ENCODE measurements at places on chromosomes 5 and 9.

- DNase-seq = no peak
Observed at GRCh38 chr9:79685577-79685976, 113.8 kb downstream of the TLE4 start.

DNA sequence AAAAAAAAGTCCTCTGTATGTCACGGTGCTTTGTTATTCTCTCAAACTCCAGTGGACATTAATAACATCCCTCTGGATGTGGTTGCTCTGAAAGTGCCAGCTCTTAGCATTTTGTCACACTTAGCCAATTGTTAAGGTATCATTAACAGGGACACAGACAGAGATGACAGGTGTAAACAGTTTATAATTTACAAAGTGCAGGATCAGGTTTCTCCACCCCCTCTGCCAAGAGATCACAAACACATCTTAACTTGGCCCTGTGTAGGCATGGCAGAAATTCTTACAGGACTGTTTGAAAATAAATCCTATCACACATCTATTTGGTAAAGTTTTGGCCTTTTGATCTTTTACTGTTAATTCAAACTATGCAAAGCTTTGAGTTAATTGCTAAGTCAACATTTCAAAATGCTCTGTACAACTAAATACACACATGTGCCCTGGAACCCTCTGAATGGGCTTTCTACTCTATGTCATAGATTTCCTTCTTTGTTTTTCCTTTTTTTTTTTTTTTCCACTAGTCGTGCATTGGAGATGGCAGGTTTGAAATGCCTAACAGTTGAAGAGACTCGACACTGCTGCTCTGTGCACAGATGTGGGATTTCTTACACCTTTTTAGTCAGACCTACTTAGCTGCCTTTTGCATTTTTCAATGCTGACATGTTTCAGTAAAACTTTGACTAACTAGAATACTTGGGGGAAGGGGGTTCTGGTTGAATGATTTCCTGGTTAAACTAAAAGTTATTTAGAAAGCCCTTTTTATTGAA lies 41.7 kb downstream of the SEMA6A start:
- DNase-seq = no peak

- no peak for DNase-seq
Observed at GRCh38 chr9:115643948-115644727, 509.5 kb upstream of the PAPPA start.

GRCh38 chr9:129026442-129027223 lies 1.5 kb downstream of the SH3GLB2 start:
- peak; percentile 54 for DNase-seq

- no peak for DNase-seq
Observed at GRCh38 chr9:68974431-68974830, 39.5 kb downstream of the PRKACG start.

- no peak for DNase-seq
Observed at GRCh38 chr9:19552282-19553105, 143.7 kb downstream of the ACER2 start.

GRCh38 chr9:91328186-91328585 lies 33.5 kb downstream of the AUH start:
- no peak for DNase-seq

GRCh38 chr5:16901021-16901644 lies 35.0 kb downstream of the MYO10 start:
- no peak for DNase-seq

GRCh38 chr5:28012538-28012937 lies 974.2 kb upstream of the CDH9 start:
- DNase-seq = no peak

DNA sequence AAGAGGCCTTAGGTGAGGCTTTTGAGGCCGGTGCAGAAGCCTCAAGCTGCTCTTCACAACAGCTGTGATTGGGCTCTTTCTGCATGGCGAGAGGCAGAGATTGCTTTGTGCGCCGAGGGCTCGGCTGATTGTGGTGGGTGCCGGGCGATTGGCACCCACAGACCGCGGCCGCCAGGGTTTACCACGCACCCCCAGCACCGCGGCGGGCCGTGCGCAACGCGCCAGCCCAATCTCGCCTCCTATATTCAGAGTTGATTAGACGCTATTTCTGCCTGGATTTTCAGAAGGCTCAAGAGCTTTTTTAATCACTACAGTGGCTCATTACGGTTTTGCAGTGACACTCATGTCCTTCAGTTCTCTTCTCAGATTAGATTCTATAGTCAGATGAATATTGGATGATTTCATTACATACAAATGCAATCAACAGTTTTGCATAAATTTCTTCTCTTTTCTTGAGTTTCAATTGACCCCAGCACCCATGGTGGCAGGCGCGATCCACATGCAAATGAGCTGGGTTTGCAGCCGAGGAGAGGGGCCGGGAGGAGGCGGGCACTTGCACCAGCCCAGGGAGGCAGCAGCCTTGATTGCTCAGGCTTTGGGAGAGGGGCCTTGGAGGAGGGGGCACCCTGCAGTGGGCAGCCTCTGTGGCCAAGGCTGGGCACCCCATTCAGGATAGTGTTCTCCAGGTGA lies 33.8 kb upstream of the PTGS1 start:
- no peak for DNase-seq

- DNase-seq = no peak
Observed at GRCh38 chr9:121826711-121827110, 175.3 kb downstream of the DAB2IP start.

DNA sequence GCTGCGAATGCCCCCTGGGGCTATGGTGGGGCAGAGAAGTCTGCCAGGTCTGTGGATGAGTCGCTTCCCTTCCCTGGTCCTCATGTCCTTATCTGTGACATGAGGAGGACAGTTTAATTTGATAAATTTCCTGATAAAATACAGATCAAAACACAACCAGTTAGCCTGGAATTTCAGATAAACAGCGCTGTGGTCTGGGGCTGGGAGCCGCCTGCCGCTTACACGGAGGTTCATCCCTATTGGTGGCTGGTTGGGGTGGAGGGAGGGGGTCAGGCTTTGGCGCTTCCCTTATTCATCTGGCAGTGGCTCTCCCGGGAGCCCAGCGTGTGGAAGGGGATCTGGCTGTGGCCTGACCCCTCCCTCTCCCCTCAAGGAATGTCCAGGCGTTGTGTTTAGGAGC lies 17.9 kb downstream of the CRB2 start:
- no peak for DNase-seq

- no peak for DNase-seq
Observed at GRCh38 chr5:11027660-11028059, 266.6 kb upstream of the DAP start.

DNA sequence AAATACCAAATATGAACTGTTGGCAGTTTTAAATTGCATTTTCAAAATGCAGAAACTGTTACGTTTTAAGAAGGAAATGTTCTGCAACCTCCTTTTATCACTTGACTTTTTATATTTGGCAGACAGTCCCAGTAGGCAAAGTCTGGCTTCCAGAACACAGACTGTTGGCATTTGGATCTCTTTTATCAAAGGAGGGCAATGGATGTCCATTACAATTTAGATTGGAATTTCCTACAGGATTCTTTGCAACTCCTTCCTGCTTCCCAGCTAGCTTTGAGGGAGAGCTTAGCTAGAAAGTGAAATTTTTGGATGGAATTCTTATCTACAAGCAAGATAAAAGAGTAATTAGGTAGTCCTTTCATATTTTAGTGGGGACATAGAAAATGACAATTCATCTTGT lies 142.6 kb downstream of the SLF1 start:
- DNase-seq = no peak

GRCh38 chr5:154590093-154590724 lies 112.2 kb upstream of the HAND1 start:
- DNase-seq = no peak

DNA sequence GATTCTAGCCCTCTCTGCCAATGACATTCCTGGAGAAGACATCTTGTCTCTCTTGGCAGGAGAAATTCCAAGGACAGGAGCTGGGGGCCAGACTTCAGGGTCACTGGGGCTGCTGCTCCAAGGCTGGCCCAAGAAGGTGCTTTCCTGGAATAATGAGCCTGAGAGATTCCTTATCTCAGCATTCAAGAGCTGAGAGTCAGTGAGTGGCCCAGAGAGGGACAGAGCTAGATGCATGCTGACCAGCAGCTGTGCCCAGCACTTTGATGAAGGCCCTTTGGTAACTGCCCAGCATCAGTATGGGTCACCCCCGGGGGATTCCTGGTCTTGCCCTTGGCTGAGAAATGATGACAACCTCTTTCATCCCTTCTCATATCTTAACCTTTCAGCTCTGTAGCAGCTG lies 47.7 kb upstream of the CTNNA1 start:
- DNase-seq = no peak

- no peak for DNase-seq
Observed at GRCh38 chr9:13284011-13284410, 4.5 kb upstream of the MPDZ start.

DNA sequence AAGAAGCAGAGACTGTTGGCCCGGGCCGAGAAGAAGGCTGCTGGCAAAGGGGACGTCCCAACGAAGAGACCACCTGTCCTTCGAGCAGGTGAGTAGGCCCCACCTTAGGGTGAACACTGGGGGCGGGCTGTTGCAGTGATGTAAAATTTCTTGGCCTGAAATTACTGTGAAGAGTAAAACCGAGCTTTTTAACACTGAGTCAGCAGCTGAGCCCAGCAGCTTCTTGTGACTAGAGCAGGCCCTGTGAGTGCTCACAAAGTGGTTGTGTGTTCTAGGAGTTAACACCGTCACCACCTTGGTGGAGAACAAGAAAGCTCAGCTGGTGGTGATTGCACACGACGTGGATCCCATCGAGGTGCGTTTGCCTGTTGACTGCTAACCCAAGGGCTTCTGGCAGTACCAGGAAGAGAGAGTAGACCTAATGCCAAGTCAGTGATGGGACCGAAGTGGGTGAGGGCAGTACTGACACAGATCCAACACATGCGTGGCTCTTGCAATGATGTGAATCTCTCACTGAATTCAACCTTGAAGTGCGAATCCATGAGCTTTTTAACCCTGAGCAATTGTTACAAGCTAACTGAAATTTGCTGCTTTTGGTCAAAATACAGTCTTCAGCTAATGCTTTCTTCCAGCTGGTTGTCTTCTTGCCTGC lies 2.1 kb downstream of the RPL7A start:
- DNase-seq = no peak

DNA sequence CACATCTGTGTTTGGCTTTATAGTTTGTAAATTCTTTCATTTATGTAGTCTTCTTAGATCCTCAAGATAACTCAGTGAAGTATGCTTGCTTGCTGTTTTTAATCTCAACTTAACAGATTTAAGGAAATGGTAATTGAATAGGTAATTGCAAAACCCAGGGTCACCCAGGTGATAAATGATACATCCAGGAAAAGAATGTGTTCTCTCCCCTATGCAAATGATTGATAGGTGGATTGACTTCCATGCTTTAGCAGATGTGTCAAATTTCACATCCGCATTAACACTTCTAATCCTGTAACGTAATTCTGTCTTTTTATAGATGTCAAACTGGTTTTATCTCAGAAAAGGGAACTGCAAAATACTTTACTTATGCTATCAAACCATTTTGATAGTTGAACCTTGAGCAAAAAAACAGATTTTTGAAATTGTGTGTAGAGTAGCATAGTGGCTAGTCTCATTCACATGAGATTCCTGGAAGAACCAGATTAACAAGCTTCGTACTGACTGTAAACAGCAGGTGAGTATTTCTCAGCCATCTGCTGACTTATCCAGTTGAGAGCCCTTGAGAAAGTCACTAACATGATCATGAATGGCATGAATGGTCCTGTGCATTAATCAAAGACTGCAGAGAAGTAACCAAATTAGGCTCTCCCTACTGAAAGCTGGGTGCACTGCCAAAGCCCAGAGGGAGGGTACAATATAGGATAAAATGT lies 86.7 kb upstream of the PAM start:
- peak; percentile 71 for DNase-seq

GRCh38 chr5:121408778-121409177 lies 442.9 kb upstream of the FTMT start:
- DNase-seq = no peak

GRCh38 chr5:68253624-68254585 lies 38.3 kb downstream of the PIK3R1 start:
- DNase-seq = no peak

DNA sequence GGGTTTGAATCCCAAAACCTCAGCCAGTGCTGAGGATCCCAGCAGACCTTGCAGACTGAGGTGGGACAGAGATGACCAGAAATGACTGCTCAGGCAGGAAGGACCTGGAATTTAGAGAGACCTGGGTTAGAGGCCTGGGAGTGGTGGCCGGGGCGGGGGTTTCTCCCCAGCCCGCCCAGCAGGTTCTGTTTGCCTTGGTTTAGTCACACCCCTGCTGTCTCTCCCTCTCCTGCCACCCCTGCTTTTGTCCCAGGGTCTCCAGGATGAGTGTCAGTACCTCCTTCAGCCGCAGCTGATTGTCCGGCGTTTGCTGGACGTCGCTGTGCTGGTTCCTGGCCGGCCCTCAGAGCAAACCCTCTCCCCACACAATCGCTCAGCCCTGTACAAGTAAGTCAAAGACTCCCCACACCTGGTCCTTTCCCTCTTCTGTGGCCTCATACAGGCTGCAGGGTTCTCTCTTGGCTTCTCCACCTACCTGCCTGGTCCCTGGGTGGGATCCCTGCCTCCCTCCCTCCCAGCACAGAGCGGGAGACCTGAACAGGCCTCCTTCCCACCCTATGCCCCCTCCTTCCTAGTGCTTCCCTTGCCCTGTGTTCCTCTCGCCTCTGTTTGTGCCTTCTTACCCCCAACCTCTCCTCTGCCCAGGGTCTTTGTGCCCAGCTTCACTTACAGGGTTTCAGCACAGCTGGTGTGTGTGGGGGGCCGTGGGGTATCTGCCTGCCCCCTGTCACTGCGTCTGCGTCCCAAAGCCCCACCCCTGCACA lies 12.0 kb downstream of the TMEM8B start:
- no peak for DNase-seq

DNA sequence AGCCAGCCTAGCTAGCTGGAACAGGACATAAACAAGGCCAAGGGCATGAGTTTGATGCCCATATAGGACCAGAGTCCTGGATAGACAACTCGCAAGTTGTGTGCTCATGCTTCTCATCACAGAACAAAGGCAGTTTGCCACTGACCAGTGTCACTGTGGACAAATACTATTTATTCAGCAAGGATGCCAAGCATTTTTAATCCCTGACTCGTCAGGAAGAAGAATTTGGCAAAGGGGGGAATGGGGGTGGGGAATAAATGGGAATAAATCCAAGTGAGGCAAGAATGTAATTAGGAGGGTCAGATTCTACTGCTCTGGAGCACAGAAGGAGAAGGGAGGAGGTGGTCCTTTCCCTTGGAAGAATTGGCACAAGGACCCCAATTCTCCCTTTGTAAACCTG lies 46.8 kb upstream of the ANKRD55 start:
- DNase-seq = peak; percentile 85

Measured in PC-3 (cell line).